Activated CD4-positive, alpha-beta memory T cell treated with anti-CD3 and anti-CD28 coated beads for 36 hours (primary cell): ENCODE measurements at places on chromosomes 5 and 9. TPM values are rescaled to one million over a fixed set of nuclear protein-coding genes. Genes with fewer than 3 reads are reported as not detected.
A peak's percentile ranks its signal among the peaks of the same experiment; 100 is the strongest.

DNA sequence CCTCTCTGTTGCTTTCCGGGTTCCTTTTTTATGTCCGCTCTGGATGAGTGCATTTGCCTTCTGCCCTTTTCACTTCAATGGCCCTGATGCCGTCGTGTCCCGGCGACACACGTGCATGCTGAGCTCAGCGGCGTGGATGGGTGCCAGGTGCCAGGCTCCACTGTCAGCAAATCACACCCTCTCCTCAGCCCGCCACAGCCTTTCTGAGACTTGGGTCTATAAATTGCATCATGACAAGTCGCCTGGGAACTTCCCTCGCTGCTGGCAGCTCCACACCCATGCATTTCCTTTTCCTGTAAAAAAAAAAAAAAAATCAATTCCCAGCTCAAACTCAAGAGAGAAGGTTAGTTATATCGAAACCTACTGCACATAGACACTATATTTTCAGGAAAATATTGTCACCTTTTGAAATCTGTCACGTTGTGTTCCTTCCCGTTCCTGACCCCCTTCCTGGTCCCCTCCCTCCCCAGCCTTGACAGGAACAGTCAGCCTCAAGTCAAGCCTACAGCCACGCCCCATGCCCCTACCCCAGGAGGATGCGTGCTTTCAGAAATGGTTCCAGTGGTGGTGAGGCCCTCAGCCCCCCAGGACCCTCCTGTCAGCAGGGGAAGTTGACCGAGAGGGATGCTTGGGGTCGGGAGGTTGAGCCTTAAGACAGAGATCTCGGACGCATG, 110.3 kb upstream of the PTCH1 start:
- peaks cover 2% of the 10 kb centered on the region for H3K36me3 ChIP-seq
- DNase-seq, result peak; percentile 78

DNA sequence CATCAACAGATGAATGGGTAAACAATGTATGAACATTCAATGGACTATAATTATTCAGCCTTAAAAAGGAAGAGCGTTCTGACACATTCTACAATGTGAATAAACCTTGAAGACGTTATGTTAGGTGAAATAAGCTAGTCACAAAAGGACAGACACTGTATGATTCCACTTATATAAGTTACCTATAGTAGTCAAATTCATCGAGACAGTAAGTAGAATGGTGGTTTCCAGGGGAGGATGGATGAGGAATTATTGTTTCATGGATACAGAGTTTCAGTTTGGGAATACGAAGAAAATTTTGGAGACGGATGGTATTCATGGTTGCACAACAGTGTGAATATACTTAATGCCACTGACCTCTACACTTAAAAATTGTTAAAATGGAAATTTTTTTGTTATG, 216.4 kb downstream of the CACNA1B start:
- H3K27ac ChIP-seq, result no peak overlapping the region
- H3K36me3 ChIP-seq, result no peaks in the 10 kb centered on the region
- no peaks in the 10 kb centered on the region for H3K27me3 ChIP-seq
- no peak for DNase-seq
- no peaks in the 10 kb centered on the region for H3K4me1 ChIP-seq

DNA sequence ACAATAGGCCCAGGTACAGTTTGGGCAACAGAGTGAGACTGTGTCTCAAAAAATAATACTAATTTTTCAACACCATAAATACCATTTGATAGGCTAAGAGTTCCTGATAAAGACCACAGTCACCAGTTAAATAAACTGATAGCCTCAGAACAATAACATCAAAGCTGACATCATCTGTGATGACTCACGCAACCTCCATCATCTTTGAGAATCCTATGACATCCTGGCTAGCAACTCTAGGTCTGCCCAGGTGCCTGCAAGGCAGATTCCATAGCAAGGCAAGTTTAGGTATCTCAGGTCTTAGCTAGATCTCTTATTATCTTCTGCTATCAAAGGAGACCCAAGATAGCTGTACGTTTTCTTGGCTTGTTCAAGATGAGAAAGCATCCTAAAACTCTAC, 30.5 kb upstream of the UBAP2 start:
- DNase-seq, result no peak
- H3K27me3 ChIP-seq, result no peaks in the 10 kb centered on the region
- H3K36me3 ChIP-seq, result no peaks in the 10 kb centered on the region
- no peak overlapping the region for H3K27ac ChIP-seq
- H3K4me1 ChIP-seq, result peaks cover 3% of the 10 kb centered on the region

The C9orf50 gene
- not detected for total RNA-seq

The CER1 gene
- not detected for total RNA-seq

DNA sequence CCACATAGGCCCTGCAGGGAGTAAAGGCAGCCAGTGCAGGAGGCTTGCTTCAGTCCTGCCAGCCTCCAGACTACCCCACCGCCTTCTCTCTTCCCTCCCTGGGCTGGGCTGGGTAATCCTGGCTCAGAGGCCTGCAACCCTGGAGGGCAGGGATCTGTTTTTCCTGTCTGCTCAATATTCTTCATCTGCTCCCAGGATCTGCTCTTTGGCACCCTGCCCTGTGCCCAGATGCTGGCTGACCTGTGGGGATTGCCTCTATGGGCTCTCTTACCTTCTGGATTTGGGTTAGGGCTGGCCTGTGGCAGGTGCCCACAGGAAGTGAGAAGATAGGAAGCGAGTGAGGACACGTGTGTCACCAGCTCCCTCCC, 7.3 kb upstream of the ANGPTL2 start:
- H3K4me3 ChIP-seq, result no peak overlapping the region
- H3K4me1 ChIP-seq, result no peaks in the 10 kb centered on the region
- no peaks in the 10 kb centered on the region for H3K27me3 ChIP-seq

GRCh38 chr5:107560377-107560776, 110.4 kb downstream of the EFNA5 start:
- no peaks in the 10 kb centered on the region for H3K36me3 ChIP-seq
- no peak for DNase-seq
- H3K27me3 ChIP-seq, result peaks cover 11% of the 10 kb centered on the region
- H3K4me1 ChIP-seq, result no peaks in the 10 kb centered on the region
- no peak overlapping the region for H3K4me3 ChIP-seq

- H3K36me3 ChIP-seq, result no peaks in the 10 kb centered on the region
- peaks cover 44% of the 10 kb centered on the region for H3K27me3 ChIP-seq
- peaks cover 12% of the 10 kb centered on the region for H3K4me1 ChIP-seq
- H3K27ac ChIP-seq, result peak overlapping the region; percentile 40
- peak overlapping the region; percentile 74 for H3K4me3 ChIP-seq
Observed at GRCh38 chr5:14144586-14145434, 1.7 kb downstream of the TRIO start.

DNA sequence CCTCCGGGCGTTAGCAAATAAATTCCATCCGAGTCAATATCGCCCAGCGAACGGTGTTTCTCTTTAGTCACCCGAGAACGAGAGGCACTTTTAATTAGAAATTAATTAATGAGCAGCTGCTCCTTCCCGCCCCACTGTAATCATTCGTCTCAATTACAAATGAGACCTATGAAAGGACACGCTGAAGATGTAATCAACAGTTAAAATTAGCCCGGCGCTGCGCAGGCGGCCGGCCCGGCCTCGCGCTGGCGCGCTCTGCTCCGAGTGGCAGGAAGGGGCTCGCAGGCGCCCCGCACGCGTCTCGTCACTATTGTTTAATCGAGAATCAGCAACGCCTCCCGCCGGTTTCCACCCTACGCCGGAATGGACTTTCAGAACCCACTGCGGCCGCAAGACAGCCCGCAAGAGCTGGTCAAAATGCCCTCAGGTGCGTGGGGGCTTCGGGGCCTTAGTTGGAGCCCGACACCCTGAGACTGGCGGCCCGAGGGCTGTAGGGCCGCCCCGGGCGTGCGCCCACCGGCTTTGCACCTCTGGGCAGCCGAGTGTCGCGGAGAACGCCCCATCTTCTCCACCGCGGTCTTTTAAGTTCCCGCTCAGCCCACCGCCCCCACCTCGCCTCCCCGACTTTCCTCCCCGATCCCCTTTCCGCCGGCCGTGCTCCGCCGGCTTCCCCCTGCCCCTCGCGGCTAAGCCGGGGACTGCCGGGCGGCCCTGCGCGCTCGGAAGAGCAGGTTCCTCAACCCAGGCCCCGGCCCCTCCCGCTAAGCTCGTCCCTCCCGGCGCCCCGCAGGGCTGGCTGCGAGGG, 597 bp upstream of the IRX4 start:
- H3K4me3 ChIP-seq, result no peak overlapping the region
- no peak for DNase-seq
- no peak overlapping the region for H3K27ac ChIP-seq
- H3K4me1 ChIP-seq, result peaks cover 9% of the 10 kb centered on the region
- peaks cover 1% of the 10 kb centered on the region for H3K36me3 ChIP-seq

The CDH6 gene
- not detected for total RNA-seq

The IGFBPL1 gene
- total RNA-seq, result not detected

DNA sequence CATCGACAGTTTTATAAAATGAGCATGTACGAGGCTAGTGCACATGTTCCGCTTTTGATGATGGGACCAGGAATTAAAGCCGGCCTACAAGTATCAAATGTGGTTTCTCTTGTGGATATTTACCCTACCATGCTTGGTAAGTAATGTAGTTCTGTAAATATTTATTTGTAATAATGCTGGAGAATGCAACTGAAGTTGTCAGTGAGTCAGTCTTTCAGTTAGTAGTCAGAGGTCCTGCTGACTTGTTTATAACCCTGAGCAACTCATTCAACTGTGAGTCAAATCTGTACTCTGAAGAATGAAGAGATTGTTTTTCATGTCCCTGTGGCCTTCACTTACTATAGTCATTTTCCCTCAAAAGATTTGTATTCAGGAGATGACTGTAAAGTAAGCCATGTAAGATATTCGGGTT, 28.4 kb upstream of the GPR150 start:
- peaks cover 30% of the 10 kb centered on the region for H3K4me1 ChIP-seq
- DNase-seq, result no peak
- no peak overlapping the region for H3K4me3 ChIP-seq
- no peak overlapping the region for H3K27ac ChIP-seq
- no peaks in the 10 kb centered on the region for H3K27me3 ChIP-seq

The PKD2L2 gene
- total RNA-seq, result not detected

- H3K27ac ChIP-seq, result peak overlapping the region; percentile 97
- peaks cover 50% of the 10 kb centered on the region for H3K4me1 ChIP-seq
- peak; percentile 56 for DNase-seq
- H3K27me3 ChIP-seq, result no peaks in the 10 kb centered on the region
- H3K4me3 ChIP-seq, result peak overlapping the region; percentile 99
Observed at GRCh38 chr5:123512611-123513461, 859 bp downstream of the CSNK1G3 start.

The SLC46A2 gene
- total RNA-seq, result not detected

The IFNE gene
- not detected for total RNA-seq

DNA sequence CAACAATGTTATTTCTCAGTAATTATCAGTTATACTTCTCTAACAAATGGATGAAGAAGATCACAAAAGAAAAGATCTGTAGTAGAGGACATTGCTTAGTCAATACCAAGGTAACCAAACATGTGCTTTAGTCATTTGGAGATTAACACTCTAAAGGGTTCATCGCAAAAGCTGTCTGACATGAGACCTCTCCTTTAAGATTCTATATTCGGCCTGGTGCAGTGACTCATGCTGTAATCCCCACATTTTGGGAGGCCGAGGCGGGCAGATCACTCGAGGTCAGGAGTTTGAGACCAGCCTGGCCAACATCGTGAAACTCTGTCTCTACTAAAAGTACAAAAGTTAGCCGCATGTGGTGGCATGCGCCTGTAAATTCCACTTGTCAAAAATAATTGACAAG, 18.3 kb upstream of the CKMT2 start:
- peaks cover 17% of the 10 kb centered on the region for H3K36me3 ChIP-seq
- no peaks in the 10 kb centered on the region for H3K27me3 ChIP-seq
- DNase-seq, result peak; percentile 28
- H3K27ac ChIP-seq, result no peak overlapping the region

DNA sequence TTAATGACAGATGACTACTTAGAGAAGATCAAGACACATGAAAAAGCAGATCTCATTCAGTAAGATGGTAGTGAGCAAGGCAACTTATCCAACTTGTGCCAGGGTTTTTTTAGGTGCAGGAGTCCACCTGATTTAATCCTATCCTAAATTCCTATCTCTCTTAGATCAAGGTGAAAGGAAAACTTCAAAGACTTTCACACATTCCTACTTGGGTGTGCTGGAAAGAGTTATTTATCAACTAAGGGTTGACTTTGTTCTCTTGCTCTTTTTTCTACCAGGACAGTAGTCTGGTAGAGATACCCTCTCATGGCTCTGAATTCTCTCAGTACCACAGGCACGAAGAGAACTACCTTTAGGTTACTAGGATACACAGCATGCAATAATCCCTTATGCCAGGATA, 18.2 kb downstream of the TUT7 start:
- H3K27me3 ChIP-seq, result no peaks in the 10 kb centered on the region
- H3K36me3 ChIP-seq, result peaks cover 76% of the 10 kb centered on the region
- no peak for DNase-seq
- no peak overlapping the region for H3K4me3 ChIP-seq

DNA sequence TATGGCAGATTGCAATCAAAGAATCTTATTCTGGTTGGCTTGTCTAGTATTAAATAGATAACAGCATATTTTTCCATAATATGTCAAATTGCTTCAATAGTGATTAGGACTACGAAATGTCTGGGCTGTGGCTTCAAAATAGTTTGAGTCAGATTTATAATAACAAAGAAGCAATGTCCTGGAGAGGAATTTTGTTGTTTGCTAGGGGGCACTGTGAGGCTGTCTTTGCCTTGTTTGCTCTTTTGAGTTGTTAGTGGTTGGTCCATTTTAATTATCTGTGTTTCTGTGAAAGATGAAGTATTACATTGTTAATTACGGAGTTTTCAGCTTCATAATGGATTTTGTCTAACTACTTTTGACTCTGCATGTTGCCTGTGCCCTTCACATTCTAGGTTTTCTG, 713.6 kb downstream of the TLE4 start:
- no peaks in the 10 kb centered on the region for H3K36me3 ChIP-seq
- H3K4me1 ChIP-seq, result no peaks in the 10 kb centered on the region
- H3K27ac ChIP-seq, result no peak overlapping the region
- no peak for DNase-seq
